Stimulated activated CD4-positive, alpha-beta T cell treated with anti-CD3 and anti-CD28 coated beads, Interleukin-2, amount 100 ng/mL, for 24 hours (primary cell): ENCODE measurements at places on chromosomes 13 and 19.

DNA sequence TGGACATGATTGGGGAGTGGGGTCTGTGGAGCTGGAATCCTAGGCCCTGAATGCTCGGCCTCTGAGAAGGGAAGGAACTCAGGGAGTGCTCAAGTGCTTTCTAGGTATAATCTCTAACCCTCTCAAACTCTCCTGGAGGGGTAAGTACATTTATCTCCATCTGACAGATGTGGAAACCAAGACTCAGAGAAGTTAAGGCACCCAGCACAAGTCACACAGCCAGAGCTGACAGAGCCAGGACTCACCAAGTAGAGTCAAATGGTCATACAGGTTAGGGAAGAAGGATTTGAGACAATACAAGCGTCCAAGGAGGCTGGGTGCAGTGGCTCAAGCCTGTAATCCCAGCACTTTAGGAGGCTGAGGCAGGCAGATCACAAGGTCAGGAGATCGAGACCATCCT is 12.9 kb upstream of the LYPD3 start:
- DNase-seq: no peak

GRCh38 chr13:38897521-38897920 is 93.1 kb downstream of the STOML3 start:
- no peak for DNase-seq

- no peak for DNase-seq
Observed at GRCh38 chr19:13053761-13054625, 48.7 kb downstream of the LYL1 start.

- no peak for DNase-seq
Observed at GRCh38 chr13:42567906-42568305, 6.0 kb upstream of the TNFSF11 start.

DNA sequence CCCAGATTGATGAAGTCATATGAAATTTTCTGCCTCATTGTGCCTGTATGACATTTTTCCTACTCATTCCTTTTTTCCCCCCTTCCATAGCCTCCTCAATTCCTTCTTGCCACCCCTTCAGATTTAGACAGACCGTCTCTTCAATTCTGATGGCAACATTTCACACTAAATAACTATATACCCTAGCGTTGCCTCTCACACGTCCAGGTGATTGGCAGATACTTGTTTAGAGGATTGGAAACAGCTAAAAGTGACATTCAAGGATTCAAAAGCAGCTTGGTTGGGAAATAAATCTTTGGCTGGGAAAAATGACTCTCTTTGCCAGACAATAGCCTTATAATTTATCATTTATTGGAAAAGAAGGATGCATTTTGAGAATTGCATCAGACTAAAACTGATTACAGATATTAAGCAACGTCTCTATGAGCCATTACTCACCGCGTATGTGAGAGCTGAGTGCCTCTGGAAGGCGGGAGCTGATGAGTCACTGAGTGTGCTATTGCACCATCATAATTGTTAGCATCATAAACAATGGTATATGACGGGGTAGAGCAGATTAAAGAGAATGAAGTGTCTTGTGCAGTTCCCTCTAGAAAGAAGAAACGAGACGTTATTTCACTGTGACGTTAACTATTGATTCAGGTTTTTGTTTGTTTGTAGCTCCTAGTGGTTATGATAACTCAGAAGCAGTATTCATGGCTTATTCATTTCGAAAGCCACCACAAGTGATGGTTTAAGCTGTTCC is 61.1 kb upstream of the FAM216B start:
- DNase-seq: no peak
